ENCODE measurements at places on chromosomes 6 and 20.

GRCh38 chr6:124795643-124796463 is 166.4 kb upstream of the RNF217 start:
- no peak for DNase-seq

- DNase-seq: no peak
These were observed 3.2 kb upstream of the ID4 start for GRCh38 chr6:19833947-19834346.

- DNase-seq: no peak
These were observed 129.3 kb downstream of the HACE1 start for GRCh38 chr6:104730450-104730849.

DNA sequence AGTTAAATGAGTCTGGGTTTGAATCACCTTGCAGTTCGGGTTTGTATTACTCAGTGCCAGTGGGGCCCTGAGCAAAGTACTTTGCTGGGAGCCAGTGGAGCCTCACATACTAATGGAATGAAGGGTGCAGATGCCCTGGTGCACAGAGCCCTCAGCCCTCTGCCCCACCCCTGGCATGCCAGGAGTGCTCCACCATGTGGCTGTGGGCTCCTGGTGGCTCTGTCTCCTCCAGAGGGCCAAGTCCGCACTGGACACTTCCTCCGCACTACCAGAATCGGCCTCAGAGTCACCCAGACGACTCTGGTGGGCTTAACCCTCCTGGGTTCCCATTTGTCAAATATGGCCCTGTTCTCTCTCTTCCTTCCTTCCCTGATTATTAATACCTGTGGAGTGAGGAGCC is 94.0 kb downstream of the STK35 start:
- DNase-seq: no peak

DNA sequence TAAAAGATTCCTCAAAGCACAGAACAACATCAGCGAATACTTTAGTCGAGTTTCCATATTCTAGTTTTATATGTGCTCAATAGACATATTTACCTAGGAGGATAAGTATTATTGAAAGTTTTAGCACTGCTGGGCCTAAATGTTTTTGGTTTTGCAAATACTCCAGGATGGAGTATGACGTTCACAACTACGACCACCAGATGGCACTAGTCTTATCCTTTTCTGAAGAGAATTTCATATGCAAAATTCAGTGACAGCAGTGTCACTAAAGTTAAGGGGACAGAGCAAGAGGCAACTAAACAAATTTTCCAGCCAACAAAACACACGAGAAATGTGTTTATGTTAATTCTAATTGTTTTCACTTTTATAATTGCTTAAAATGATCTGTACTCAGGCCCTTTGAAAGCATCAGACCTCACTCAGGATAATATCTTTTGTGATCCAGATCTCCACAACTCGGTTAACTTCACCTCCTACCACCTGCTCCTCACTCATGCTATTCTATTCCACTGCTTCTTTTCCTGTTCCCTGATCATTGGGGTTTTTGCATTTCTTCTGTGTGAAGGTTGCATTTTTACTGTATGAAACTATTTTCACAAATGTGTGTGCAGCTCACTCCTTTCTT is 220.8 kb downstream of the TRDN start:
- DNase-seq: no peak

GRCh38 chr20:49400904-49401303 is 81.6 kb downstream of the KCNB1 start:
- no peak for DNase-seq

DNA sequence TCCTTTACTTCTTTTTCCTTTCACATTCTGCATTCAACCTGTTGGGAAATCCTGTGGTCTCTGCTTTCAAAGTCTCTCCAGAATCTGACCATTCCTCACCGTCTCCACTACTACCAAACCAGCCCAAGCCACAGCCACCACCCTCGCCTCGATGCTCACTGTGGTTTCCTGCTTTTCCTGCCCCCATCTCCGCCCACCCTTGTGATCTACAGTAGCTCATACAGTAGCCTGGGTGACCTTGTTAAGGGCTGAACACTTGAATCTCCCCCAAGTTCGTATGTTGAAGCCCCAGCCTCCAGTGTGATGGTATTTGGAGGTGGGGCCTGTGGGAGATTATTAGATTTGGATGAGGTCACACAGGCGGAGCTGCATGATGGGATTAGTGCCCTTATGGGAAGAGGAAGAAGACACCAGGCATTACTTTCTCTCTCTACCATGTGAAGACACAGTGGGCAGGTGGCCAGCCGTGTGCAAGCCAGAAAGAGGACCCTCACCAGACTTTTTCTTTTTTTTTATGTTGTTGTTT is 189.0 kb upstream of the UST start:
- DNase-seq: no peak

- DNase-seq: no peak
These were observed 1.3 kb downstream of the RNF146 start for GRCh38 chr6:127267646-127268625.

DNA sequence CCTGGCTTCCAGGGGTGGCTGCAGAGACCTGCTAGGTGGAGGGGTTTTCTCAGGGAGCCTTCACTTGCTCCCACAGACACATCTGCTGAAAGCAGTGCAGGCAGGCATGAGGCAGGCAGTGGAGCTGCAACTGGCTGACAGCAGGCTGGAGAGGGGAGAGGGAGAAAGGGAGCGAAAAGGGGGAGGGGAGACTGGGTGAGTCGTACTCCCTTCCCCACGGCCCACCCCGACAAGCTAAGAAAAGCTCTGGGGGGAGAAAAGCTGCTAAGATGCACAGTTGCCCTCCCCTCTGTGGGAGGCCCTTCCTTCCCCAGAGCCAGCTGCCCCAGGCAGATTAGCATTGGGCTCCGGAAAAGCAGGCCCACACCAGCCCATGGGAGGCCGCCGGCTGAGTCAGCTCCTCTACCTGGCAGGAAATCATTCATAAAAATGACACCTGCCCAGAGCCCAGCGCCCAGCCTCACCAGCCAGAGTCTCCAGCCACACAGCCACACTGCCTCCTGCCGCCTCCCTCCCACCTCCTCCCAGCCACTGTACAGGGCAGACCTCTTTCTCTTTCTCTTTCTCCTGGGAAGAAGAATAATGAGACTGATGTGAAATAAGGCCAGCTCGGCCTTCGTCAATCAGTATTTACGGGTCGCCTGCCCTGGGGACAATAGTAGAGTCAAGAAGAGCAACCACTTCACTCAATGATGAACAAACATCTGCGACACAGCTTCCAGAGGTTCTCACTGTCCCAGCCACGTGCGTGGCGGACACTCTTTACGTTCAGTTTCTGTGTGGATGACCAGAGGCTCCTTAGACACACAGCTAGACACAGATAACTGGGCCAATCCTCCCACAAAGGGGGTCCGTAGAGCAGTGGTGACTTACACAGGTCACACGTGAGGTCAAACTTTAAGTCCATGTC is 7.7 kb upstream of the C20orf203 start:
- DNase-seq: no peak

- no peak for DNase-seq
These were observed 12.8 kb upstream of the DTNBP1 start for GRCh38 chr6:15675536-15676220.

DNA sequence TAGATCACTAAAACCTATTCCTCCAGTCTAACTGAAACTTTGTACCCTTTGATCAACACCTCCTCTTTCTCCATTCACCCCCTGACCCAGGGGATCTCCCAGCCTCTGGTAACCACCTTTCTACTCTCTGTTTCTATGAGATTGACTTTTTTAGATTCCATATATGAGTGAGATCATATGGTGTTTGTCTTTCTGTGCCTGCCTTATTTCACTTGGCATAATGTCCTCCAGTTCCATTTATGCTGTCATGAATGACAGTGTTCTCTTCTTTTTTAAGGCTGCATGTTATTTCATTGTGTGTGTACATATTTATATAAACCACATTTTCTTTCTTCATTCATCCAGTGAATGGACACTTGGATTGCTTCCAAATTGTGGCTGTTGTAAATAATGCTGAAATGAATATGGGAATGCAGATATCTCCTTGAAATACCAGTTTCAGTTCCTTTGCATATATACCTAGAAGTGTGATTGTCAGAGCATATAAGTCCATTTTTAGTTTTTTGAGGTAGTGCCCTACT is 57.7 kb downstream of the DHX35 start:
- DNase-seq: no peak

GRCh38 chr6:98469141-98469540 is 365.2 kb upstream of the POU3F2 start:
- DNase-seq: no peak

- DNase-seq: no peak
These were observed 354.1 kb upstream of the ARID1B start for GRCh38 chr6:156423075-156423474.

- no peak for DNase-seq
These were observed 32.2 kb downstream of the MYLK4 start for GRCh38 chr6:2718334-2719092.

DNA sequence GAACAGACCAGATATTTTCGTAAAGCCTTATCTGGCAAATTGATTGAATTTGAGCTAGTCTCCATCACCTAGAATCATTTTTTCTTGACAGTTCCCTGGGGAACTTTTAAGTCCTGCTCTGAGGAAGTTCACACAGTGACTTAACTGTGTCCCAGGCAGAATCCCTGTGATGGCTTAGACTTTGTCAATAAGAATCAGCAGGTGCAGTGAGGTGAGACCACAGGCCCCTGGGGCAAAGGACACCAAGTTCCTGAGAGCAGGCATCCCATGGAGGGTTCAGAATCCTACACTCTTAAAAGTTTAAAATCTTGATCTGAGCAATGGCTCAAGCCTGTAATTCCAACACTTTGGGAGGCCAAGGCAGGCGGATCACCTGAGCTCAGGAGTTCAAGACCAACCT is 13.0 kb downstream of the KIF16B start:
- no peak for DNase-seq

GRCh38 chr6:166738386-166739116 is 111.5 kb upstream of the RPS6KA2 start:
- no peak for DNase-seq

DNA sequence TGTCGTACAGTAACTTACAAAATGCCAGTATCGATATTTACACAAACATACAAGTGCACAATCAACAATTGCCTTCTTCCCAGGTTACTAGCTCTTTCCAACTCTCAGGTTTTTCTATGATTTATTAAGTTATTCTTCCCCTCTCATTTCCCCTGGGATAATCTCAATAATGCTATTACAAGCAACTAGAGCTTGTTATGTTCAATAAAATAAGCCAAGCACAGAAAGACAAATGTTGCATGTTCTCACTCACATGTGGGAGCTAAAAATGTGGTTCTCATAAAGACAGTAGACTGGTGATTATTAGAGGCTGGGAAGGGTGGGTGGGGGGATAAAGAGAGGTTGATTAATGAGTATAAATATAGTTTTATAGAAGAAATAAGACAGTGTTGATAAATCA is 577.1 kb downstream of the HACE1 start:
- no peak for DNase-seq

DNA sequence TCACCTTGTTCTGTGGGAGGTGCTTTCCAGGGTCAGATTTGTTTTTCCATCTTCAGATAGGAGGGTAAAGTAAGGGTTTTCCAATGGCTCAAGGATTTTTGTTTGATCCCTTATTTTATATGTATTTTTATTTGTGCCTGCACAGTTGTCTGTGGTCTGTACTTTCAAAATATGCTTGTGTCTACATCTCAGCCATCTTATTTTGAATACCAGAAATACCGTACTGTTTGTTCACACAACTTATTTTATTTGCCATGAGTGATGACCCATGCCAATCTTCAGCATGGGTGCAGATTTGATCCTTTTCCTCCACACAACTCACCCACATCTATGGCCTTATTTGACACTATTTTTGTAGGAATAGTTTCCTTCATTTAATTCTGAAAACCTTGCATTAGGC is 72.2 kb upstream of the PTCHD4 start:
- no peak for DNase-seq

- peak; percentile 39 for DNase-seq
These were observed 28.8 kb downstream of the DUSP22 start for GRCh38 chr6:321158-321438.

GRCh38 chr6:162683135-162683534 is 44.4 kb downstream of the PRKN start:
- no peak for DNase-seq

DNA sequence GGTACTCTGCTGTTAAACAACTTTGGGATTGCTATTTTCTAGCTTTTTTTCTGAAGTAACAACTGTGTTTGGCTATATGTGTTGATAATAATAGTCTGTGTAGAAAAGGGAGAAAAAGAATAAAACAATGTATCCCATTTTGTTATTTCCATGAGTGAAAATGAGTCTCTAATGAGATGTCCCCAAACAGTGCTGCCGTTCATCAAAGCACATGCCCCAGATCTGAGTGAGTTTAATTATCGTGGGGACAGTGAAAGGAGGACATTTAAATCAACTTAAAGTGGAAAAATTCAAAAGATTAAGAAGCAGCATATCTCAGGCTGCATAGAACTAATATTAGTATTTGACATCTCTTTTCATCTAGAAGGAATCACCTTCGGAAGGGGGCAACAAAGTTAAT is 59.6 kb downstream of the NCOA7 start:
- DNase-seq: no peak

- DNase-seq: no peak
These were observed 577.9 kb downstream of the C6orf118 start for GRCh38 chr6:164731539-164731938.

GRCh38 chr6:84415517-84415916 is 188.1 kb upstream of the CEP162 start:
- DNase-seq: no peak

GRCh38 chr6:101088594-101088993 is 207.5 kb upstream of the ASCC3 start:
- no peak for DNase-seq

DNA sequence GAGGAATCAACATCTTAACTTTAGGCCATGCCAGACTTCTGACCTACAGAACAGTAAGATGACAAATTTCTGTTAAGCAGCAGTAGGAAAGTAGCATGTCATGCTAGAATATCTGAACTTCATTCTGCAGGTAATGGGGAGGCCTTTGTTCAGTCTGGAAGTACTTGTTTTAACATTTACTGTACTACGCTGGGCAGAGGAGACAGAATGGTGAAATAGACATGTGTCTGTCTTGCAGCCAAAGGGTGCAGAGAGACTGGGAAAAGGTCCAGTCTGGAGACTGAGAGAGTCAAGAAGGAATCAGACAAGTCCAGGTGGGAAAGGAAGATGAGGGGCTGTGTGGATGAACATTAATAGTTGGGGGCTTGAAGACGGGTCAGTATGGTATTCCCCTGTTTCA is 17.5 kb upstream of the ZBTB2 start:
- no peak for DNase-seq

DNA sequence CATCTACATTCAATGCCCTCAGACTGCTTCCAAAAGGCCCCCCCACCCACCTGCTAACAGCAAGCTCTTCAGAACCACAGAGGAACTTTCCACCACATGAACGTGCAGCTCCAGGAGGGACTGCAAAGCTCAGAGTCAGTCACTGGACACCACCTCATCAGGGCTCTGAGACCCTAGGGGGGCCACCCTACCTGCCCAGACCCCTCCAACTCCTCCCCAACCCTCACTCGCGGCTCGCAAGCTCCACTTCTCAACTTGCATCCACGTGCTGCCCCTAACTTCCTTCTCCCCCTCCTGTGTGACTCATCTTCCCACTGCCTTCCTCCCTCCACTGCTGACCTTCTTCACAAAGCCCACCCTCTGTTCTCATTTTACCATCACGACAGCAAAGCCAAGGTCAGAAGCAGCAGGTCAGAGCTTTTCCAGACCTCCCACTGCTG is 6.5 kb downstream of the MBOAT1 start:
- no peak for DNase-seq

- DNase-seq: no peak
These were observed 31.5 kb downstream of the SNX5 start for GRCh38 chr20:17936761-17937732.

- DNase-seq: no peak
These were observed 241.6 kb upstream of the BTBD3 start for GRCh38 chr20:11675920-11676629.

- DNase-seq: no peak
These were observed 6.1 kb upstream of the ZMYND8 start for GRCh38 chr20:47362361-47363219.
